ENCODE measurements at places on chromosomes 1 and 21.

GRCh38 chr1:208654241-208654640, 410.1 kb upstream of the PLXNA2 start:
- DNase-seq: peak; percentile 4

DNA sequence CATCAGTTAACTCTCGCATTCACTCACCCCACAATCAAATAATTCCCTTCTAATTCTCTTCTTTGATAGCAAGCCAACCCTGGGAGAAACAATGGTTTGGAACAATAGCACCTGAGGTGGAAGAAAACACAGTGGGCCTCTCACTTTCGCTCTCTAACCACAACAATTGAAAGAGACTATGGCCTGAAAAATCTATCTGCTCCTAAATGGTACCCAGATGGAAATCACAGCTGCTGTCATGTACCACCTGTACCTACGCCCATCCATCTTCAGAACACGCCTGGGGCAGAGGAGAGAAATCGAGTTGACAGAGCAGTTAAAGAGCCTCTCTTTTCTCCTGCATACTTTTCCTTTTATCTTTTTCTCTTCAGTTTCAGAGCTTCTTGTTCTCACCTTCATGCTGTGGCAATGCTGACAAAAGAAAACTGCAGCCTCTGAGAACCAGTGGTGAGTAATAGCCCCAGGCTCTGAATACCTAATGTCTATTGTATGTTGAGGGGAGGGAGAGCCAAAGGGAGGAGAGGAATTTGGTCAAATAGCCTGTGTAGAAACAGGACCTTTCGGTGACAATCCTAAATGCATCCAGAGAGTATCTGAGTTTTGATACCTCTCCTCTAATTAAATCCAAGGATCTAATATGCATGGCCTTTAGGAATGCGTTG, 57.7 kb downstream of the ZC3H11B start:
- no peak for DNase-seq

DNA sequence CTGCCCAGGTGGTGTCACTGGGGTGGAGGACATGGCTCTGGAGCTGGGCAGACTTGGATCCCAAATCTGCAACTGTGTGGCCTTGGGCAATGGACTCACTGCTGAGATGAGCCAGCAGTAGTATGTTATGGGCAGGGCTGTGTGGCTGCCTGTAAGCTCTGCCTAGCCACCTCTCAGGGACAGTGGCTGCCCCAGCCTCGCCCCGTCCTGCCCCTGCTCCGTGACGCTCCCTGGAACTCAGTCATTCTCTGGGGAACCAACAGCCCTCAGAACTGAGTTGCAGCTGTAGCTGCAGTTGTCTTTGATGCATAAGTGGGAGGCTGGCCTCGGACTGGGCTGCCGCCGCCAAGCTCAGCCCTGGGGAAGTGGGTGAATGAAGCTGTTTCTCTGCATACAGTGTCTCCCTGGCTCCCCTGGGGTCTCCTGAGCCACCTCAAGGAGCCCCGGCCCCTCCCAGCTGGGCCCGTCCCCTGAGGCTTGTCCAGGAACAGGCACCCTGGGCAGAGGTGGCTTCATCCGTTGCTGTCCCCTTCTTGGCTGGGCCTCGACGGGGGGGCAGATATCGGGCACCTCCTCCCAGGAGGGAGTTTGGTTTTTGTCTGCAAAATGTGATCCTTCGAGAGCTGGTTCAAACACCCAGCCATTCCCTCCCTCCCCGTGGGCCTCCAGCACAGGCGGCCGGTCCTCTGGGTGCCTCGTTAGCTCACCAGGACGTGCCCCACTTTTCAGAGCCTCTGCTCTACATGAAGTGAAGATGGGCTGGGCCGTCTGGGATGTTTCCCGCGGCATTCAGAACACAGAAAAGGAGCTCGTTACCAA, 26.2 kb upstream of the PLCH2 start:
- DNase-seq: no peak

DNA sequence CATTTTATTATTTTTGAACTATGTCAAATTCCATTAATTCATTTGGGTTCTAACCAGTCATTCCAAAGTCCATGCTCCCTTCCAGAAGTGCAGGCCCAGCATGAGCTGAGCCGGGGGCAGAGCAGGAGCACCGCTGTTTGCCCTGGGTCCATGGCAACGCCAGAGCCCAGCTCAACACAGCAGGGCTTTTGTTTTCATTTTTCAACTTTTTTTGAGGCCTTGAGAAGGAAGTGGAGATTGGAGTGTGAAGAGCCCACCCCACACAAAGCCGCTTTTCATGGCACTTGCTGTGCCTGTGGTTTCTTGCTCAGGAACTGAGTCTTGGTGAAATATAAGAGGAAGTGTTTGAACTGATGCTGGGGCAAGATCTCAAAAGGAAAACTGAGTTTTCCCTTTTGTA, 13.2 kb upstream of the PRMT2 start:
- DNase-seq: peak; percentile 88

DNA sequence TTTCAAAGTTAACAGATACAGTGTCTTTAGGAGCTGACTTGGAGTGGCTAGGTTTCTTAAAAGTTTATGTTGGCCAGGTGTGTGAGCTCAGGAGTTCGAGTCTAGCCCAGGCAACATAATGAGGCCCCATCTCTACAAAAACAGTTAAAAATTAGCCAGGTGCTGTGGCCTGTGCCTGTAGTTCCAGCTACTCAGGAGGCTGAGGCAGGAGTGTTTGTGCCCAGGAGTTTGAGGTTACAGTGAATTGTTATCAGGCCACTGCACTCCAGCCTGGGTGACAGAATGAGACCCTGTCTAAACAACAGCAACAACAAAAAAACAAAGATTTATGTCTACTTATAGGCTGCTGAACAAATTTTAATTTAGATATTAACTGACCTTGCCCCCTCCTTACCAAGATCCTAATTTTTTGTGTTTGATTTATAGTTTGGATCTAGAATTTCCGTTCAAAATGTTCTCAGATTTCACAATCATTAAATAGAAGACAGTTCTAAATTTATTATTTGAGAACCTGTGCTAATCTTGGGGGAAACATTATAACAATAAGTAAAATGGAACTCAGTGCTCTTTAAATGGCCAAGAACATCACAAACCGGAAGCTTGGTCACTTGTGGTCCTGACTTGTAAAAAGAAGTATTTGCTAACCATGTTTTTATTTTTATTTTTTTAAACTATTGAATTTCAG, 67.8 kb downstream of the POU2F1 start:
- DNase-seq: peak; percentile 43

GRCh38 chr1:203129501-203130231, 2.1 kb downstream of the ADORA1 start:
- DNase-seq: no peak

DNA sequence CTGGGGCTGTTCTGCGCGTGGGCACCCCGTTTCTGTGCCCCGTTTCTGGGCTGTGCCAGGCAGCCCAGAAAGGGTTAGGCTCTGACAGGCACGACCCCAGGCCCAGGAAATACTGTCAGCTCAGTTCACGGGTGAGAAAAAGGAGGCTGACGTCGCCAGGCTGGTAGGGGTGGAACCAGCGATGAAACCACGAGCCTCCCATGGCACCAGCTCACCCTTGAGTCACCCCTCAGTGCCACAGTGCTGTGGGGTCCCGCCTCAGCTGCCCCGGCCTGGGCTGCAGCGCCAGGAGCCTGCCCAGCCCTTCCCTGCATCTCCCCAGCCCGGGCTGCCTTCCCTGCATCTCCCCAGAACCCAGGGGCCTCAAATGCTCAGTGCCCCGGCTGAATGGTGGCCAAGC, 11.5 kb downstream of the MEGF6 start:
- no peak for DNase-seq

DNA sequence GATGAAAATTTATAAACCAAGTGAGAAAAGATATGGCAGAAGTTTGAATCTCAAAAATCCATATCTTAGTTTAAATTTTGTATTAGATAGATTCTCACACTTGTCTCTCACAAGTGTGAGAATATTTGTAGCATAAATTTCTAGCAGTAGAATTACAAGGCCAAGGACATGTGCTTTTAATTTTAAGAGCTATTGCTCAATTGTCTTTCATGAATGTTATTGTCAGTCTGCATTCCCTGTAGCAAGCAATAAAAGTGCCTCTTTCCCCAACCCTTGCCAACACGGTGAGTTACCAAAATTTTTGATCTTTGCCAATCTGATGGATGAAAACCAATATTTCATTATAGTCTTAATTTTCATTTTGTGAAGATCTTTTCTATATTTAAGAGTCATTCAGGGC, 64.0 kb downstream of the CTH start:
- DNase-seq: no peak

- DNase-seq: no peak
These were observed 462.6 kb upstream of the RUNX1 start for GRCh38 chr21:35511696-35512162.

DNA sequence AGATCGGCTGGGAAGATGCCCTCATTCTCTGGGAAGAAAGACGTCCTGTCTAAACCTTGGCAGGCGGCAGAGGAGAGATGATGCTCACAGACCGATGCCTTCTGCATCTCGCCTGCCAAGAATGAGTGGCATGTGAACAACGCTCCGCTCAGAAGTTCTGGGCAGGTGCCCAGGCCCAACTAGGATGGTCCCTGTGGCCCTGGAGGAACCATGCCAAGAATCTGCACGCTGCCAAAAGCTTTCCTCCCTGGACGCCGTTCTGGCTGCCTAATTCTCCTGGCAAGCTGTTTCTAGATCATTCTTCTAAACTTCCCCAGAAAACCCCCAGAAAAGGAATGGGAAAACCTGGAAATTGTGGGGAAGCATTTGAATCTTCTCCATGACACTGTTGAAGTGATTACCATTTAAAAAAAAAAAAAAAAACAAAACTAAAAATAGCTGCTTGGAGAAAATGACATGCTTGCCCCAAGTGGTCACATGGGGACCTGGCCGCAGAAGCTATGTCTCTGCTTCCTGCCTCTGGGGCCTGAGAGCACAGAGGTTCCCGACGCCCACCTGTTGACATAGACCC, 440.9 kb downstream of the PRDM2 start:
- no peak for DNase-seq

GRCh38 chr1:155305881-155306391, 2.7 kb upstream of the FDPS start:
- DNase-seq: no peak

GRCh38 chr1:145889722-145890121, 4.1 kb upstream of the ANKRD35 start:
- DNase-seq: no peak

GRCh38 chr21:29647353-29647781, 292.4 kb downstream of the GRIK1 start:
- no peak for DNase-seq

GRCh38 chr1:207155028-207155427, 51.0 kb downstream of the C4BPA start:
- no peak for DNase-seq

DNA sequence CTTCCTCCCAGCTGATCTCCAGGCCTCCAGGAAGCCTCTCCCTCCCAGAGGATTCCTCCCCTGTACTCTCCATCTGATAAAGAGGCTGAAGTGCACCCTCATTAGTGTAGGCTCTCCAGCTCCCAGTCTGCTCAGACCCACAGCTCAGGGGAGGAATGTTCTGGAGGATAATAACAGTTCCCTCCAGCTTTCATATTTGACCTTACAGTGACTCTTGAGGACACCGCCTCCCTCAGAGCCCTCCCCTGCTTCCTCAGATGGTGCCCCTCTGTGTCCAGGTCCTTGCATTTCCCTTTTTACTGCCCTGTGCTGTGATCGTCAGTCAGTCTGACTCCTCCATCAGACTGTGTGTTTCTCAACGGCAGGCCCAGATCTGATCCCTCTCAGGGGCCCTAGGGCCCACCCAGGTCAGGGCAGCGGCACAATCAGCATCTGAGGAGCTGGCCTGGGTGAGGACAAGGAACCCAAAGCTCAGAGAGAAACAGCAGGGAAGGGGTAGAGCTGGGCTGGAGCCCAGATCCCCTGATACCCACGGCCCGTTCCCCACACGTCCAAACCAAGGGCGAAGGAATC, 1.1 kb upstream of the SHISAL2A start:
- no peak for DNase-seq

DNA sequence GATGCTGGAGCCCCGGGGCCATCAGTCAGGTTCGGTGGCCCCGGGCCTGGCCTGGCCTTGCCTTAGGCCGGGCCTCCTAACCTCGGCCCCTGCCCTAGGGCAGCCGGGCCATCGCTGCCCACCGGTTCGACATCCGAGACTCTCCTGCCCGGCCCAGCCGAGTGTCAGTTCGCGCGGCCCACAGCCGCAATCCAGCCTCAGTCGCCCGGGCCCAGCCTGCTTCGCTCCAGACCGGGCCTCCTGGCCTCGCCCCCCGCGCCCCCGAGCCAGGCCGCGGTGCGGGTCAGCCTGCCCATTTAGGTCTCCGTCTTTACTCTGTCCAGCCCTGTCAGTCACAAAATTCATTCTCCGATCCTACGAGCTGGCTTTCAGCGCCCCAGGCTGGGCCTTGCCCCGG, 777 bp downstream of the LRRC41 start:
- peak; percentile 36 for DNase-seq

- DNase-seq: peak; percentile 42
These were observed 9.2 kb downstream of the FCRL3 start for GRCh38 chr1:157691285-157691920.

- DNase-seq: no peak
These were observed 19.3 kb downstream of the DMRTB1 start for GRCh38 chr1:53478502-53478818.
